ENCODE measurements at places on chromosomes 3 and 15. TPM values are rescaled to one million over a fixed set of nuclear protein-coding genes. Genes with fewer than 3 reads are reported as not detected.

DNA sequence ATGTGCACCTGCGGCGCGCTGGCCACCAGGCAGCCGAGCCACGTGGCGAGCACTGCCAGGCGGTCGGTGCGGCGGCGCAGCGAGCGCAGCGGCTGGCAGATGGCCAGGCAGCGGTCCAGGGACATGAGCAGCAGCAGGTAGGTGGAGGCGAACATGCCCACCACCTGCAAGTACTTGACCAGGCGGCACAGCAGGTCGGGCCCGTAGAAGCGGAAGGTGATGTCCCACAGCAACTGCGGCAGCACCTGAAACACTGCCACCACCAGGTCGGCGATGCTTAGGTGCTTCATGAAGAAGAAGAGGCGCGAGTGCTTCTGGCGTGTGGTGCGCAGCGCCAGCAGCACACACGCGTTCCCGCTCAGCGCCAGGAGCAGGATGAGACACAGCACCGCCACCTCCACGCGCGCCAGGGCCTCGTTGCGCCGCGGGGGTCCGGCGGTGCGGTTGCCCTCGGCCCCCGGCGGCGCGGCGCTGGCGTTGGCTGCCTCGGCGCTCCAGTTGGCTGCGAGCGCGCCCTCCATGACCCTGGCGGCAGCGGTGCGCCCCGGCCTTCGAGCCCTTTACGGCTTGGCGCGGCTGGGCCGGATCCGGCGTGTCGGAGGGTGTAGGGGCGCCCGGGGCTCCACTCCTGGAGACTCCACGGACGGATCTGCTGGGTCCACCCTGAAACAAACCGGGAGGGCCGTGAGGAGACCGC, 1.6 kb downstream of the OXTR start:
- H3K27me3 ChIP-seq: peaks cover 36% of the 10 kb centered on the region
- no peaks in the 10 kb centered on the region for H3K36me3 ChIP-seq
- no peak for DNase-seq
- peak overlapping the region; percentile 73 for H3K4me3 ChIP-seq

The CMC1 gene
- total RNA-seq: 13.4 TPM

The CLDN1 gene
- 11.4 TPM for total RNA-seq

The SEMA3B gene
- total RNA-seq: 179 TPM

DNA sequence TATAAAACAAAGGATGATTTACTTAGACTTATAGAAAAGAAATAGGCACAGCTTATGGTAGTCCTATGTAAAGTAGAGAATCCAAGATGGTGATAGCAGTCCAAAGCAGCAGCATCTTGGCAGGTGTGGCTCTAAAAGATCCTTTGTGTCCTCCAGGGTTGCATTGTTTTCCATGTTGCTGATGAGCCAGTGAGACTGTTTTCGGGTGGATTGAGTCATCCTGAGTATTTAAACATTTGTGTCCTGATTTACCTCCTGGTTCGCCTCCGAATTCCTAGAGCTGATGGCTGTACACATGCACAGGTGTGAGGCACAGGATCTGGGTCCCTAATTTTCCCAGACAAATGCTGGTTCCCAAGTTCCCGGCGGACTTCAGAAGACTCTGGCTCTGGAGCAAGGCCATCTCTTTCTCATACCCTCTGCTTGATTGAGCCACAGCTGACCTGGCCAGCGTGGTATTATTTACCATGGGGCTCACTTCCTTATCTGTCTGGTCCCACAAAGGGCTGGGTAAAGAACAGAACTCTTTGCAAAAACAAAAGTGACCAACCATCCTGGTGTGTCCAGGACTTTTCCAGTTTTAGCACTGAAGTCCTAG, 51.0 kb downstream of the ARNT2 start:
- H3K36me3 ChIP-seq: no peaks in the 10 kb centered on the region
- peaks cover 18% of the 10 kb centered on the region for H3K4me1 ChIP-seq
- H3K4me3 ChIP-seq: no peak overlapping the region
- H3K27ac ChIP-seq: peak overlapping the region; percentile 55
- H3K27me3 ChIP-seq: no peaks in the 10 kb centered on the region

The TRNT1 gene
- total RNA-seq: 30.6 TPM

- no peak overlapping the region for H3K4me3 ChIP-seq
- H3K27ac ChIP-seq: no peak overlapping the region
- H3K36me3 ChIP-seq: peaks cover 1% of the 10 kb centered on the region
- DNase-seq: no peak
Measured at GRCh38 chr3:47976135-47976732, 40.0 kb downstream of the MAP4 start.

DNA sequence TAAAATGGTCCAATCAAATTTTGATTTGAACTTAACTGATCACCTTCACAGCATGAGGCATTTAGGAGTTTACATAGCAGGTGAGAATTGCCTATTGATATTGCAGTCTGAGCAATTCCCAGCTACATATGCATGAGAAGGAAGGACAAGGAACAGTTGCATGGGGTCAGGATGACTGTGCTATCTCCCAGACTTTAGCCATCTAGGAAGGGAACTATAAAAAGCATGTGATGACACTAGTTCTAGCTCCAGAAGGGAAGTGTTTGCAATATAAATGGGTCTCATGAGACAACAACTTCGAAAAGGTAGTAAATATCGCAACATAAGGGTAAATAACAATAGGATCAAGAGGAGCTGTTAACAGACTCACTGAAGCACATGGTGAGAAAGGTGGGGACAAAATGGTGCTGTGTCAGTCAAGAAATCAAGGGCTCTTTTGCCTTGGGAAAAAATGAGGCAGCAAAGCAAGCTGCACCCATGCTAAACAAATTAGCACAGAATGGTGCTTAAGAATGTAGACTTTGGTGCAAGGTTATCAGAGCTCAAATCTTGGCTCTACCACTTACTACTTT, 90.4 kb upstream of the SLC2A2 start:
- peaks cover 4% of the 10 kb centered on the region for H3K4me1 ChIP-seq
- H3K27ac ChIP-seq: no peak overlapping the region
- no peak for DNase-seq
- H3K27me3 ChIP-seq: no peaks in the 10 kb centered on the region
- H3K4me3 ChIP-seq: no peak overlapping the region
- peaks cover 5% of the 10 kb centered on the region for H3K36me3 ChIP-seq

- no peak overlapping the region for H3K4me3 ChIP-seq
- no peak overlapping the region for H3K27ac ChIP-seq
- no peaks in the 10 kb centered on the region for H3K36me3 ChIP-seq
- peaks cover 5% of the 10 kb centered on the region for H3K4me1 ChIP-seq
- H3K27me3 ChIP-seq: peaks cover 46% of the 10 kb centered on the region
- DNase-seq: no peak
Measured at GRCh38 chr15:77742127-77742526, 109.4 kb upstream of the LINGO1 start.

The SAXO2 gene
- total RNA-seq: 4.3 TPM

GRCh38 chr15:82128401-82129148, 82.8 kb upstream of the MEX3B start:
- no peak overlapping the region for H3K4me3 ChIP-seq
- DNase-seq: no peak
- H3K27ac ChIP-seq: peak overlapping the region; percentile 65

The ARNT2 gene
- total RNA-seq: 20.2 TPM

The TNFAIP8L3 gene
- total RNA-seq: 0.75 TPM

GRCh38 chr3:59839810-59840515, 790.1 kb upstream of the CFAP20DC start:
- H3K4me1 ChIP-seq: no peaks in the 10 kb centered on the region
- H3K27me3 ChIP-seq: peaks cover 2% of the 10 kb centered on the region
- H3K4me3 ChIP-seq: no peak overlapping the region
- no peak overlapping the region for H3K27ac ChIP-seq
- H3K36me3 ChIP-seq: no peaks in the 10 kb centered on the region
- no peak for DNase-seq

The BCL2A1 gene
- 0.49 TPM for total RNA-seq

The SMAD6 gene
- total RNA-seq: 176 TPM

DNA sequence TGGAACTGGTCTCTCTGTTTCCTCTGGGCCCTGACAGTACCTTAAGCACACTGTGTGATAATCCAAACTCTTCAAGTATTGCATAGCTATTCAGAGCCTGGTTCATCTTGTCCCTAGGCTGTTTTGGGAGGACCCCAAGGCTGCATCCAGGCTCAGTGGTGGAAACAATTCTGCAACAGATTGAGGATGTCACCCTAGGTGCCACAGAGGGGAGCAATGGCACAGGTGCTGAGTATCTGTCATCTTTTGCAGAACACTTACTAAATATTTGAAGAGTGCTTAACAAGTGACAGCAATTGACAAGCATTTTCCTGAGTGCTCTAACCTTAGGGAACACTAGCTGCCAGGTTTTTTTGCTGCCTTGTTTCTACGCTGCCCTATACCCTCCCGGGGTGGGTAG, 27.8 kb downstream of the STARD5 start:
- no peak overlapping the region for H3K4me3 ChIP-seq
- no peak overlapping the region for H3K27ac ChIP-seq
- H3K36me3 ChIP-seq: no peaks in the 10 kb centered on the region
- no peak for DNase-seq
- peaks cover 6% of the 10 kb centered on the region for H3K4me1 ChIP-seq
- peaks cover 29% of the 10 kb centered on the region for H3K27me3 ChIP-seq
